Stimulated activated CD4-positive, alpha-beta T cell treated with anti-CD3 and anti-CD28 coated beads, Interleukin-1b, Interleukin-23, amount 100 ng/mL, for 1 hour (primary cell): ENCODE measurements at places on chromosomes 2 and 18.

DNA sequence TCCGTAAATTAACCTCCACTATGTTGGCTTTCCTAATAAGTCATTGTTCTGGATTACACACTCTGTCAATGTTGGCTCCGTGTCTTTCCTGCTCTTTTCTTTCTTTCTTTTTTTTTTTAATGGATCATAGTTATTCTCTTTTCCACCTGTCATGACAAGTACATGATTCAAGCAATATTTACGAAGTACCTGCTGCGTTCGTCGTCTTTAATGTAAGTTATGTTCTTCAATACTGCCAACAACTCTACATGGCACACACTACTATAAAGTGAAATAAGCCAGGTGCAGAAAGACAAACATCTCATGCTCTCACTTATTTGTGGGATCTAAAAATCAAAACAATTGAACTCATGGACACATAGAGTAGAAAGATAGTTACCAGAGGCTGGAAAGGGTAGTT lies 239.1 kb downstream of the SCG2 start:
- DNase-seq, result no peak

DNA sequence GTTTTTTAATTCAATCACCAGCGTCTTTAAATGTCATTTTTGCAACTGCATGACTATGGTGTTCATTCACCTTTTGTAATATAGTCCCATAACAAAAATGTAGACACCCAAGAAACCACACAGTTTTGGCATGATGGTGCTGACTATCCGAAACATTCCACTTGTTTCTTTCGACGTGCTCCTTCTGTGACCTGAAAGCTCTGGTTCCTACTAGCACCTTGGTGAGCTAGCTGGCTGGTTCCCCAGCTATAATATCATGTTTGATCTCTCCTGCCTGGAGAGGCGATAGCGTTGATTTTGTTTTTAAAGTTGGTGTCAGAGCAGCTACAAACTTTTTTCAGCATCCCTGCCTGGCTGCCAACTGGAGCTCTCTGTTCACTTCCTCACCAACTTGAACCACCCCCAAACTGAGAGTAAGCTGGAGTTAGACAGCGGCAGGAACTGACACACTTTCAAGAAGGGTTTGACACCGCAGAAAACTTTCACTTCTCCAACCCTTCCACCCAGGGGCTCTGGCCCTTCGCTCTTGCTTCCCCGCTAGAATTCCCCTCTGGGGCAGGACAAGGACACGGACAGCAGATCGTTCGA lies 1.1 kb downstream of the ATAD2B start:
- peak; percentile 17 for DNase-seq

DNA sequence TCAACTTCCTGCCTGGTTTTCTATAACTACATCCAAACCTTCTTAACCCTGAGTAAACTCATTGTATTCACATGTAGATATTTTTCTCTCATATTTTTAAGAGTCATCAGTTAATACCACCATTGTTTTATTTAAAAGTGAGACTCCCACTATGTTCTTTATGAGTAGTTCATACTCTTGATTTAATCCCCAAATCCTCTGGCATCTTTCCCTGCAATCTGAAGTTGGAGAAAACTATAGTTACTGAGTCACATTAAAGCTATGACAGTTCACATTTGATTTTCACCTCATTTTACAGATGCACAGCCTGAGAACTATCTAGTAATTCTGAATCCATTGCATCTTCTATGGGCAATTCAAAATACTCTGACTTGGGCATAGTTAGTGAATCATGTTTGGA lies 1358.7 kb upstream of the NRXN1 start:
- no peak for DNase-seq

DNA sequence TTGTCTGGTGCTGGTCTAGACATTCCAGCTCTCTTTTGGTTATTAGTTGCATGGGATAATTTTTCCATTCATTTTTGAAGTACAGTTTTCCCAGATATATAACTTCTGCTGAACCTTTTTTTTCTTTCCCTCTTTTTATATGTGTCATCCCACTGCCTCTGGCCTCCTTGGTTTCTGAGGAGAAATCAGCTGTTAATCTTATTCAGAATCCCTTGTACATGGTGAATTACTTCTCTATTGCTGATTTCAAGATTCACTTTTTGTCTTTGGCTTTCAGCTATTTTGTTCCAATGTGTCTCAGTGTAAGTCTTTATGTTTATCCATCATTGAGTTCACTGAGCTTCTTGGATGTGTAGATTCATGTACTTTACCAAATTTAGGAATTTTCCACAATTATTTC lies 99.7 kb downstream of the ARHGEF4 start:
- DNase-seq, result no peak

DNA sequence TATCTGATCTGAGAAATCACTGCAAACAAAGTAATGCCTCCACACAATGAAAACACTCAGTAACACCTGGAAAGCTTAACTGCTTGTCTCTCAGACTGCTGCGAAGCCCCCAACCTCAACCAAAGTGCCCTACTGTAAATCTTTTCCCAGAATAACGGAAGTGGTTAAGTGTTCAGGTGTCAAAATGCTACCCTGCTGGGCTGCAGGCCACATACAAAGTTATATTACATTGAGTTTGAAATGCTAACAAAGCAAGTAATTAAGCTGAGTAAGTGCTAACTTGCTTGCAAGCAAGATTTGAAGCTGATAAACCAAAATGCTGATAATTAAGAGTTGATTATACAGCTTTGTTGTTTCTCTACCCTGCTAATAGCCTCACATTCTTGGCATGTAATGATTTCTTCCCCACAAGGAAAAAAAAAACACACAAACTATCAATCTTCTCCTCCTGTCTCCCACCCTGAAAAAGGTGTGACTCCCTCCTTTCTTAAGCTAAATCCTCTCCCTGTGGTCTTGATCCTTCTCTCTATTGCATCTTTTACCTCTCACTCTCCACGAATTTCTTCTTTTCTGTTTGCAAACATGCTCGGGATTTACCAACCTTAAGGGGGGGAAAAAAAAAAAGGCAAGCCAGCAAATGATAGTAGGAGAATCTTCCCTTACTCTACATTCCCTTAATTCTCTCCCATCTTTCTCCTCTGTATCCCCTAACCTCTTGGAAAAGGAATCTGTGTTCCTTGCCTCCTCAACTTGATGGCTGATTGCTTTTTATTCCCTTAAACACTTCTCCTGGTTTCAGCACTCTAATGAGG lies 266.8 kb upstream of the SIX3 start:
- DNase-seq, result no peak

DNA sequence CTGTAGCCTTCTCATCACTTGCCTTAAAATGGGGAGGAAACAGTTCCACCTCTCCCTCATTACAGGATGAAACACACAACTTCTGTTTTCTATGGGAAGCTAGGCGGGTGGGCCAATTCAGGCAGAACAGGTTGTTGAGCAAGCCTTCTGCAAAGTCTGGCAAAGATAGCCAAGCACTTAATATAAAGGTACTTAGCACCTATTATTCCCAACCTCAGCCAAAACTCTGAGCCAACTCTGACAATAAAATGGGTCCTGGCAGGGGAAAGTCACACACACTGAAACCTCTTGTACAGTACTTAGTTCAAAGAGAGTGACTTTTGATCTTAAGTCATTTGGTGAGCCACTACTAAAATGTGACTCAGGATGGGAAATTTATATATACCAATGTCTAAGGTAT lies 15.8 kb upstream of the SOCS6 start:
- no peak for DNase-seq

- DNase-seq, result no peak
Measured at GRCh38 chr2:72917877-72918553, 696 bp downstream of the EMX1 start.

DNA sequence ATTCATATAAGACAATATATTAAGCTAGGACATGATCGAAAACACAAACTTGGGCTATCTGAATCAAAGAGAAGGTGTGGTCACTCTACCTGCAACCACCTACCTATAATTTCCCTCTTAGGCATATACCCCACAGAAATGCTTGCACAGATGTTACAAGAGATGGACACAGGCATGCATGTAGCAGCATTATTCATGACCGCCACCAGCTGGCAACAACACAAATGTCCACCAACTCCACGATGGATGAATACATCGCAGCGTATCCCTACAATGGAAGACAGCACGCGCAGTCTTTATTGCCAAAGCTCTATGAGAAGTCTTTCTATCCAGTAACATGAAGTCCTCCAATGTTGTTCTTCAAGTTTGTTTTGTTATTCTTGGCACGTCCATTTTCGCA lies 90.8 kb downstream of the ARL4C start:
- DNase-seq, result no peak

GRCh38 chr2:120904830-120905234 lies 169.2 kb downstream of the GLI2 start:
- DNase-seq, result no peak

DNA sequence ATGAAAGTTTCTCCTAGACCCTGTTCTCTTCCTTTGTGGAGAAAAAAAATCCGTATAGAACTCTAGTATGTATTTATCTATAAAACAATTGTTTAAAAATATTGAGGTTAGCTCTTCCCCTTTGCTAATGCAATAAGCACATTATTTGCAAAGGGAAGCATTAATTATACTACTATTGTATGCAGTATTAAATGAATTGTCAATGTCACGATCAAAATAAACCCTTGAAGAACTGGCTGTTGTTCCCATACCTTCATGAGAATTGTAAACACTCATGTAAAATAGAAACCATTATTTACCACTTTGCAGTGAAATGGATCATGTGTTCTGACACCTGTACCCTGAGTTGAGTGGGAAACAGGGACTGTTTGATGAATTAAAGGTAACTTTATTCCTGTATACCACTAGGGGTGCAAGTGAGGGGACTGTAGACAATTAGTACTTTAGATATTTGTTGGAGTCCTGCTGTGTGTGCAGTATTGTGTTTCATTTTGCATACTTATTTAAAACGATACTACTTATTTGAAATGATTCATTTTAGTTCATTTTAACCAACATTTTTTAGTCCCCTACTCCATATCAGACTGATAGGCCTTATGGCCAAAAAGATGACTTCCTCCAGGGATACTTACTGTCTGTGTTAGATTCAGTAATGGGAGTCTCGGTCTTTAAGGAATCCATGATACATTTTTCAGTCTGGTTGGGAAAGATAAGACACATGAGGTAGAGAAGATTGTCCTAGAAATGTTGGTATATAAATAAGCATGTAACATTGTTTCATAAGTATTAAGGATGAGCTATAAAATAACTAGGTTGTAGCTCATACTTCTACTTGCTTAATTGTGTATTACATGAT lies 7.9 kb downstream of the PKP4 start:
- no peak for DNase-seq

DNA sequence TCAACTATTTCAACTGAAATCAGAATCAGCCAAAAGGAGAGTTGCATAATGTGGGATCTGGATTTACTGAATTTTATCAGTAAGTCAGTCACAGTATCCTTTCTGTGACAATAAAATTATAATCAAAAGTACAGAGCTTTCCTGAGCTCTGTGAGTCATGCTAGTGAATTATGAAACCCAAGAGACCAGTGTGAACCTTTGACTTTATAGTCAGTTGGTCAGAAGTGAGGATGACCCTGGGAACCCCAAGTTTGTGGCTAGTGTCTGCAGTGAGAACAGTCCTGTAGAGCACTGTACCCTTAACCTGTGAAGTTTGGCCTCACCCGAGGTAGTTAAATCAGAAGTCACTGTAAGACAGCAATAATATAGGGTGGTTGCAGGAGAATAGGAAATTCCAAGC lies 381.7 kb downstream of the CDH19 start:
- no peak for DNase-seq

- DNase-seq, result no peak
Measured at GRCh38 chr18:57789759-57790158, 13.4 kb downstream of the ATP8B1 start.

DNA sequence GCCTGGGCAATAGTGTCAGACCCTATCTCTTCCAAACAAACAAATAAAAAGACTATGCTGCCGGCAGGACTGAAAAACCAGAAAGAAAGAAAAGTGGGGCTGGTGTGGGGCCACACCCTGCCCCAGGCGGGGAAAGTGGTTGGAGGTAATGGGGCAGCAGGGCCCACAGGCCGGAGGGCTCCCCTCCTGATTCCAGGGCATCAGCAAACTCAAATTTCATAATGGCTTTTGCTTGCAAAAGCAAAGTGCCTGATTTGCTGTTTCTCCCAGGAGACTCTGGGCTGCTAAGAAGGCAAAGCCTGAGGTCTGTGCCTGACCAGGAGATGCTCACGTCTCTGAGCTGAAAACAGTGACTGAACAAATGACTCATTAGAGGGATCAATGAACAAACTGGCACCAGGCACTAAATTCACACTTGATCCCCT lies 121.9 kb downstream of the HDAC4 start:
- no peak for DNase-seq

DNA sequence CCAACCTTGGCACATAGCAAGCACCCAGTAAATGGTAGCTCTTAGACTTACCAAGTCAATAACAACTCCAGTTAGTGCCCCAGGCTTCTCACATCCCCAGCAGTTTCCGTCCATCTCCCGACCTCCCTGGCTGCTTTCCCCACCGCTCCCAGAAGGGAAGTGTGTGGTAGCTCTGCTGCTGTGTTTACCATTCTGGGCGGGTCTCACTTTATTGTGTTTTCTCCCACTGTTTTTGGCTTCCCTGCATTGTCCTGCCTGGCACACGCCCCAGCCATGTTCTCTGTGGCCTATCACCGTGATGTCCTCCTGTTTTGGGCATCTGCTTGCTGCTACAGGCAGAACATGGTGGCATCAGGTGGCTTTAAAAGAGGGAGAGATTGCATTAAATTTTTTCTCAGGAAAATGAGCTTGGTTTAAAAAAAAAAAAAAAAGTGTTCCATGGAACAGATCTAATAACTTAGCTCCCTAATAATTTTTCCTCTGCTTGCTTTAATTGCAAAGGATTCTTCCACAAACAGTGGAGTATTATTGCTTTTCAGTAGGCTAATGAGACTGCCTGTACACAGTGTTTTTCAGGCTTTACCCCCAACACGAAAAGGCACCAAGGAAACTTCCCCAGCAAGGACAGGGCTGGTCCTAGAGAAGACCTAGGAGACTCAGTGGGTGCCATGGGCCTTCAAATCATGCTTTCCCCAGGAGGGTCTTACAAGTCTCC lies 8.0 kb upstream of the COX7A2L start:
- DNase-seq, result no peak

- no peak for DNase-seq
Measured at GRCh38 chr2:146392186-146392585, 1452.6 kb upstream of the ACVR2A start.

DNA sequence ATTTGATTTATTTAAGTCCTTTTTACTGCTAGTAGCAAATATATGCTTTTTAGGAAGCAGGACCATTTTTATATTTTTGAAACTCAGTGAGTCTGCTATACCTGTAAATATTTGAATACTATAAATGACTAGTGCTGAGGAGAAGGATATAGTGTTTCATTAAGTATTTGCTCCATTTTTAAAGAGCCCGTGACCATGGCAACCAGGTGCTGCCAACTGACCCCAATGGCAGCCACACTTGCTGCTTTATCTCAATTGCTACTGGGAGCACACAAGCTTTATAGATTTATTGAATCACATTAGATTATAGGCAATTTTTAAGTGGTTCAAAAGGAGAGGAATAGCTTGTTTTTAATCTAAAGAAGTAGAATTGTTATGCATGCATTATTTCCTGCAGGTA lies 142.0 kb downstream of the SCG2 start:
- no peak for DNase-seq

- DNase-seq, result no peak
Measured at GRCh38 chr2:89833780-89834117, 1142.3 kb downstream of the RPIA start.
